ENCODE measurements at places on chromosomes 11 and 22. TPM values are rescaled to one million over a fixed set of nuclear protein-coding genes. Genes with fewer than 3 reads are reported as not detected.

SHISAL1 gene
- total RNA-seq = not detected

DYNC2H1 gene
- total RNA-seq = 7.5 TPM

C22orf23 gene
- total RNA-seq = not detected

OR52A1 gene
- total RNA-seq = not detected

TMPRSS4 gene
- not detected for total RNA-seq
